ENCODE measurements at places on chromosomes 2 and 18.

- H3K4me1 ChIP-seq = peaks cover 10% of the 10 kb centered on the region
- no peaks in the 10 kb centered on the region for H3K36me3 ChIP-seq
- H3K27me3 ChIP-seq = no peaks in the 10 kb centered on the region
- H3K27ac ChIP-seq = no peak overlapping the region
- no peak for DNase-seq
Observed at GRCh38 chr2:239155806-239156480, 244.9 kb downstream of the HDAC4 start.

DNA sequence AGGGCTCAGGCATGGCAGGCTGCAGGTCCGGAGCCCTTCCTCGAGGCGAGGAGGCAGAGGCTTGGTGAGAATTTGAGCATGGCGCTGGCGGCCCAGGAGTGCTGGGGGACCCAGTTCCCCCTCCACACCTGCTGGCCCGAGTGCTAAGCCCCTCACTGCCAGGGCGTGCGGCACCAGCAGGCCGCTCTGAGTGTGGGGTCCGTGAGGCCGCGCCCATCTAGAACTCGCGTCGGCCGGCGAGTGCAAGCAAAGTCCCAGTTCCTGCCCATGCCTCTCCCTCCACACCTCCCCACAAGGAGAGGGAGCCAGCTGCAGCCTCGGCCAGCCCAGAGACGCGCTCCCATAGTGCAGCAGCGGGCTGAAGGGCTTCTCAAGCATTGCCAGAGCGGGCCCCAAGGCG is 233.0 kb downstream of the PIEZO2 start:
- no peaks in the 10 kb centered on the region for H3K36me3 ChIP-seq
- H3K4me1 ChIP-seq = no peaks in the 10 kb centered on the region
- no peak overlapping the region for H3K4me3 ChIP-seq
- H3K27ac ChIP-seq = no peak overlapping the region
- no peaks in the 10 kb centered on the region for H3K27me3 ChIP-seq
- no peak for DNase-seq

GRCh38 chr2:76825140-76825970 is 696.8 kb downstream of the LRRTM4 start:
- no peak for DNase-seq
- H3K4me3 ChIP-seq = no peak overlapping the region

DNA sequence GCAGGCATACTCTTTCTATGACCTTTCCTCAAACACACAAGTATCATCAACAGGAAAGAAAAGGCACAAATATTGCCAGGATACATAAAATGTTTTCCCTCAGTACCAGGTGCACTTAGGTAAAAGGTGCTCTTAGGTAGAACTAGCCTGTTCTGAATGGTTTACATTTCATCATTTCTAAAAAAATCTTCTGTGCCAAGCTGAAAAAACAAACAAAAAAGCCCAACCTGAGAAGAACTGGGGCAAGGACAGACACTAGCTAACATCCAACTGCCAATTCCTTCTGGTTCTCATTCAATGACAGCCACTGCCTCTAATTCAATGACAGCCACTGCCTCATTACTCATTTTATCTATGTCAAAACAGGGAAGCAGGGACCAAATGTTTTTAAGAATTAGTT is 68.5 kb downstream of the SPIRE1 start:
- no peak overlapping the region for H3K27ac ChIP-seq
- no peaks in the 10 kb centered on the region for H3K36me3 ChIP-seq
- no peak overlapping the region for H3K4me3 ChIP-seq
- DNase-seq = no peak
